Stimulated activated CD4-positive, alpha-beta T cell treated with anti-CD3 and anti-CD28 coated beads, Interleukin-1b, Interleukin-23, amount 100 ng/mL, for 48 hours (primary cell): ENCODE measurements at places on chromosomes 16 and 17.

DNA sequence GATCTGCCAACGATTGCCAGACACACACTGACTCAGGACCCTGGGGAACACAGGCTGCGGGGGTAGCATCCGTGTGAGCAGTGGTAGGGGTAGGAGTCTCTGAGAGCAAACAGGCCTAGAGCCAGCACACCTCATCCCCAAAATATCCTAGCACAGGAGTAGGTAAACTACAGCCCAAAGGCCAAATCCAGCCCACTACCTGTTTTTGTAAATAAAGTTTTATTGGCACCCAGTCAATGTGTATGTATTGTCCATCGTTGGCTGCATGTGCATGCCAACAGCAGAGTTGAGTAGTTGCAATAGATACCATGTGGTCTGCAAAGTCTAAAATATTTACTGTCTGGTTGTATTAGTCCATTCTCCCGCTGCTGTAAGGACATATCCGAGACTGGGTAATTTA is 55.5 kb upstream of the GPRC5B start:
- DNase-seq, result no peak

DNA sequence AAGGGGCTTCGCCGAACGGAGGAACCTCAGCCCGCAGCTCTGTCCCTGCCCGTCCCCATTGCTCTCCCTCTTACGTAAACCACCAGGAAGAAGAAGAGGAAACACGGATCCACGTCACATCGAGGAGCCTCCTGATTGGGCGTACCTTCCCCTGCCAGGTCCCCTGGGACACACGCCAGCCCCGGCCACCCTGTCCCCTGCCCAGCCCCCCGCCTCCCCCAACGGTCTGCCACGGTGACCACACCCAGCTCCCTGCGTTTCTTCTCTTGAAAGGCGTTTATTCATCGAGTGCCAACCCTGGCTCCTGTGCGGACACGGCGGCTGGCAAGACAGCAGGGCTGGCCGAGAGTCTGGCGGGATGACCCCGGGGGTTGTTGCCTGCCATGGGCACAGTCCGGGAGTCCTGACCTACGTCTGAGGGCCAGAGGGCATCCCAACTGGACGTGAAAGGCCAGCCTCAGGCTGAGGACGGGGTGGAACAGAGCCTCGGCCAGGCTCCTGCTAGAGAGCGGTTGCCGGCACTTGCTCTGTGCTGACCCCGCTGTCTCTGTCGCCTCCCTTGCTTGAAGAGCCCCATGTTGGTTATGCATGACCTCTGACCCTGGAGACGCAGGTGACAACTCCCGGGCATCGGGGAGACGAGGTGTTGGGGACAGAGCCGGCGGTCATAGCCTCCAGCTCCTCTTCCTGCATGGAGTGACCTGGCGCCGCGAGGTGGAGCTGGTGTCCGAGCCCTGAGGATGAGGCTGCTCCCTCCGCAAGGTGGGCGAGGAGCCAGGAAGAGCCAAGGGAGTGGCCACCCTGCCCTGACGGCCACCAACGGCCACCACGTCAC is 40.5 kb upstream of the ACSF3 start:
- no peak for DNase-seq

GRCh38 chr17:17728550-17729251 is 47.4 kb downstream of the RAI1 start:
- no peak for DNase-seq

DNA sequence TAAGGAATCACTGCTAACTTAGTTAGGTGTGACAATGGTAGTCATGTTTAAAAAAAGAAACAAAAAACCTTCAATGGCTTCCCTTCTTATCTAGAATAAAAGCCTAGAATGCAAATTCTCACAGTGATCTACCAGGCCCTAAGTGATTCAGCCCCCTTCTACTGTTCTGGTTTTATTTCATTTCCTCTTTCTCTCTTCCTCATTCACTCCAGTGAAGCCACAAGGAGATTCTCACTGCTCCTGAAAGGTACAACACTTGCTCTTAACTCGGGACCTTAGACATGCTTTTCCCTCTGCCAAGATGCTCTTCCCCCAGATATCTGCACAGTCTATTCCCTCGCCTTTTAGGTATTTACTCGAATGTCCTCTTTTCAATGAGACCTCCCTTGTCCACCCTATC is 3.7 kb downstream of the PIGS start:
- DNase-seq, result no peak

GRCh38 chr17:56973520-56973919 is 4.4 kb upstream of the SCPEP1 start:
- DNase-seq, result no peak

GRCh38 chr17:45425125-45425983 is 7.3 kb downstream of the ARHGAP27 start:
- no peak for DNase-seq
